ENCODE measurements at places on chromosomes 3 and 15. TPM values are rescaled to one million over a fixed set of nuclear protein-coding genes. Genes with fewer than 3 reads are reported as not detected.

Gene NCKIPSD
- 15.9 TPM for total RNA-seq

Gene FNDC3B
- 51.4 TPM for total RNA-seq

Gene CPLX3
- total RNA-seq, result 0.07 TPM

Gene GLCE
- total RNA-seq, result 115 TPM

Gene OIP5
- 21.4 TPM for total RNA-seq

Gene MESP1
- 3.1 TPM for total RNA-seq

Gene CHRM5
- total RNA-seq, result not detected

Gene TMEM40
- 0.72 TPM for total RNA-seq

Gene KPNA1
- total RNA-seq, result 28.9 TPM

Gene PROK2
- not detected for total RNA-seq

Gene EDC3
- 8.8 TPM for total RNA-seq

Gene SPG21
- 76.8 TPM for total RNA-seq

Gene SST
- not detected for total RNA-seq

Gene IQCF5
- not detected for total RNA-seq

Gene CLRN1
- not detected for total RNA-seq

Gene GOLGA8A
- 6.3 TPM for total RNA-seq

Gene STARD5
- total RNA-seq, result 0.89 TPM

Gene COLQ
- not detected for total RNA-seq

Gene MUC4
- not detected for total RNA-seq

Gene SPINK8
- not detected for total RNA-seq

Gene RTP4
- total RNA-seq, result not detected

Gene WDR72
- 40.3 TPM for total RNA-seq

Gene SI
- total RNA-seq, result not detected

Gene ZDHHC23
- total RNA-seq, result 1.4 TPM

Gene SLC9A9
- 1.1 TPM for total RNA-seq

Gene PHLDB2
- total RNA-seq, result 8.3 TPM

Gene PLCH1
- total RNA-seq, result 0.81 TPM

Gene KNG1
- not detected for total RNA-seq

Gene CHRNA5
- 21.0 TPM for total RNA-seq

Gene CP
- 6.2 TPM for total RNA-seq

Gene OXTR
- total RNA-seq, result 0.23 TPM

Gene MUC20
- total RNA-seq, result 0.23 TPM

Gene CKMT1B
- 2.4 TPM for total RNA-seq

Gene ZBBX
- total RNA-seq, result not detected

Gene SUSD5
- 2.0 TPM for total RNA-seq

Gene LEKR1
- 0.35 TPM for total RNA-seq

Gene PIGB
- 26.2 TPM for total RNA-seq

Gene GOLGA8R
- 1.2 TPM for total RNA-seq

Gene CFAP100
- not detected for total RNA-seq

Gene GOLGA8F
- total RNA-seq, result not detected

Gene SMAD6
- total RNA-seq, result 4.8 TPM

Gene COL7A1
- total RNA-seq, result 0.63 TPM

Gene EPHB3
- total RNA-seq, result not detected

Gene PPP1R14D
- not detected for total RNA-seq

Gene LRRIQ4
- total RNA-seq, result 0.10 TPM

Gene ISLR2
- total RNA-seq, result not detected

Gene GOLGA8J
- total RNA-seq, result not detected

Gene WDR93
- total RNA-seq, result 0.17 TPM

Data from NCI-H460 (cell line).